ENCODE measurements at places on chromosomes 6 and 20.
A peak's percentile ranks its signal among the peaks of the same experiment; 100 is the strongest.

DNA sequence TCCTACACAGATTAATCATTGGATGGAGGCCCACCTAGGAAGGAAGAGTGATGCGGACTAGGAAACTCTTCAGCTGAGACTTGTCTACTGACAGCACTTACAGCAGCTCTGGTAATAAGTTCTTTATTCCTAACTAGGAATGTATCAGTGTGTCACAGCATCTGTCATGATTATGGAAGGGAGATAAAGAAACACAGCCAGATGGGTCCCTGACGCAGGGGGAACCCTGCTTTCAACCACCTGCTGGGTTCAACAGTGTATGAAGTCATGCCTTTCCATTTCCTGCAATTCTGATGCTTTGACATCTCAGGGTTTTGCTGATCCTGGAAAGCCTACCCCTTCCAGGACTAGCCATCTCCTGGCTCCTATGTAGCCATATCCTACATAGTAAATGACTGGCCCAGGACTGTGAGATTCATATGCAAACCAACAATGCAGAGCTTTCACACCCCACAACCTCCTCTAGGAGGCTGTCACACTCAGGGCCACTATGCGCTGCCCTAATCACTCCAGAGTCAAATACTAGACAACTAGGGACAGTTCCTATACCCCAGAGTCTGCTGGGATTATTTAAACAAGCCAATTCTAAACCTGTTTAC, 29.0 kb upstream of the MANEA start:
- DNase-seq = no peak

DNA sequence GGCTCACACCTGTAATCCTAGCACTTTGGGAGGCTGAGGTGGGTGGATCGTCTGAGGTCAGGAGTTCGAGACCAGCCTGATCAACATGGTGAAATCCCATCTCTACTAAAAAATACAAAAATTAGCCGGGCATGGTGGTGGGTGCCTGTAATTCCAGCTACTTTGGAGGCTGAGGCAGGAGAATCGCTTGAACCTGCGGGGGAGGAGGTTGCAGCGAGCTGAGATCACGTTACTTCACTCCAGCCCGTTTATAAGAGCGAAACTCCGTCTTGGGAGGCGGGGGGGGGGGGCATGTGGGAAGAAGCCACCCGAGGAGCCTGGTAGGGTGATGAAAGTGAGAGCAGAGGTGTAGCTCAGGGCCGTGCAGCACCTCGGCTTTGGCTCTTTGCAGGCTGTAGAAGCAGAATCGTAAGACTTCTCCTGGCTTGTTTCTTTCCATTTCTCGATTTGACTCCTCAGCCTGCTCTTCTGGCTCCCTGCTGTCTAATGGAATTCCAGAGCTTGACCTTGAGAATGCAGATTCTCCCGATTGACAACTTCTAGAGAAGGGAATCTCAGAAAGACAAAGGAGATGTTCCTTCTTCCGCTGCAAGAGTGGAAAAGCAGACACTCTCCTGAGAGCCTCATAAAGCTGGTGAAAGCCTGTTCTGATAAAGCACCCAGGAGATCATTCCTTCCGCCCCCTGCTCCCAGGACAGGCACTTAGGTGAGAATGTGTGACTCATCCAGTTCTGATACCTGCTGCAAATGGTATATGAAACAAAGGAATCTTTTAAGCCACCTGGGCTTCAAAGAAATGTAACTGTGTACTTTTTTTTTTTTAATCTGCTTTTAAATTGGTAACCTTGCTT, 26.0 kb upstream of the PPP1R16B start:
- DNase-seq = no peak

GRCh38 chr6:112437058-112437457, 89.9 kb downstream of the RFPL4B start:
- DNase-seq = no peak

- DNase-seq = peak; percentile 72
Observed at GRCh38 chr6:34671801-34672656, 24.5 kb downstream of the ILRUN start.

DNA sequence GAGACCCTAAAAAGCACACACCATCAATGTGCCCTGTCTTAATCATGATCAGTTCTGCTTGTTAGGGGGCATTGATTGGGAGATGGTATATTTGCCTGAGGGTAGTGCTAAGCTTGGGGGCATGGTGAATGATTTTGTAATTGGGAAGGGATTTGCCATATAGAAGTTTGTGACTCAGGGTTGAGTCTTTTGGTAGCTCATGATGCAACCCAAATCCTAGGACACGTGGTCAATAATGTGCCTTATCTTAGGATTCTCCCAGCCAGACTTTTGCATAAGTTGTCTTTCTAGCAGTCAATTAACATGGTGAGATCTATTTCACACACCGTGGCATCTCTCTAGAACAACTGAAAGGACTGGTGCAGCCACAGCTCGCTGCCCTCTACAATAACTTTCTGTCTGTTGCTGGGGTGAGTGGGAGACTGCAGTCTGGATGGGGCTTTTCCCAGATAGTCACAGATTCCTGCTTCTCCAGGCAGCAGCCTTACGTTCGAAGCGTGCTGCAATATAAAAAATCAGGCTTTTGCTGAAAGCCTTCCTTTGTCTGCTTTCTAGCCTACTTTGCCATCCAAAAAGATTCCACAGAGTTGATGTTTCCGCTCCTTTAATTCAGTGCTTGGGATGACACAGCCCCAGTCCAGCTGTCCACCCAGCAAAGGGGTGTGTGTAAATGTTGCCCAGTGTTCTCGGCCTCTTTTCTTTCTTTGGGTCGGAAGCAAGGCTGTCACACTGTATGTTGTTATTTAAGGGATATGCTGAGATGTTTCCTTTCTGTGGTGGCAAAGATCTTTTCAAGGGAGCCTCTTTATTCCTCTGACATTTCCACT, 58.9 kb downstream of the ID4 start:
- no peak for DNase-seq

- no peak for DNase-seq
Observed at GRCh38 chr6:170489836-170490235, 63.3 kb downstream of the PSMB1 start.

GRCh38 chr20:33124261-33124660, 43.7 kb upstream of the BPIFA2 start:
- no peak for DNase-seq

- DNase-seq = no peak
Observed at GRCh38 chr6:166433096-166433495, 50.4 kb upstream of the MPC1 start.

GRCh38 chr20:48069596-48069995, 284.3 kb upstream of the SULF2 start:
- DNase-seq = no peak

- DNase-seq = no peak
Observed at GRCh38 chr6:159959165-159959975, 9.5 kb upstream of the IGF2R start.

DNA sequence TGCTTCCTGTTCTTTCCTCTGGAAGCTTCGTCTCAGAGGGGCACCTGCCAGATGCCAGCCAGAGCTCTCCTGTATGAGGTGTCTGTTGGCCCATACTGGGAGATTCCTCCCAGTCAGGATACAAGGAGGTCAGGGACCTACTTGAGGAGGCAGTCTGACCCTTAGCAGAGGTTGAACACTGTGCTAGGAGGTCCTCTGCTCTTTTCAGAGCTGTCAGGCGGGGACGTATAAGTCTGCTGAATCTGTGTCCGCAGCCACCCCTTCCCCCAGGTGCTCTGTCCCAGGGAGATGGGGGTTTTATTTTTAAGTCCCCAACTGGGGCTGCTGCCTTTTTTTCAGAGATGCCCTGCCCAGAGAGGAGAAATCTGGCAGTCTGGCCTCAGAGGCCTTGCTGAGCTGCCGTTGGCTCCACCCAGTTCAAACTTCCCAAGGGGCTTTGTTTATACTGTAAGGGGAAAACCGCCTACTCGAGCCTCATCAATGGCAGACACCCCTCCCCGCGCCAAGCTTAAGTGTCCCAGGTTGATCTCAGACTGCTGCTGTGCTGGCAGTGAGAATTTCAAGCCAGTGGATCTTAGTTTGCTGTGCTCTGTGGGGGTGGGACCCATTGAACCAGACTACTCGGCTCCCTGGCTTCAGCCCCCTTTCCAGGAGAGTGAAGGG, 326.7 kb downstream of the BCKDHB start:
- DNase-seq = no peak

DNA sequence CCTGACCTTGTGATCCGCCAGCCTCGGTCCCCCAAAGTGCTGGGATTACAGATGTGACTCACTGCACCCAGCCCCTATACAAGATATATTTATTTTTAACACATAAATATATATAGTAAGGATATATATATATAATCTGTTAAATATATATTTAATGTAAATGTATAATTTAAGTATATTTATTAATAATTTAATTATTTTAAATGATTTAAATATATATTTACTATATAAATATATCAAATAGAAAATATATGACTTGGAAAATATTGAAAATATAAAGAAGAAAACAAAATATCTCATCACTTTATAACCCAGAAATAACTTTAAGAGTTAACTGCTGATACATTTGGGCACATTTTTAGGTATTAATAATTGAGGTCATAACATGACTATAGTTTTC, 324.7 kb downstream of the SYNE1 start:
- DNase-seq = no peak

DNA sequence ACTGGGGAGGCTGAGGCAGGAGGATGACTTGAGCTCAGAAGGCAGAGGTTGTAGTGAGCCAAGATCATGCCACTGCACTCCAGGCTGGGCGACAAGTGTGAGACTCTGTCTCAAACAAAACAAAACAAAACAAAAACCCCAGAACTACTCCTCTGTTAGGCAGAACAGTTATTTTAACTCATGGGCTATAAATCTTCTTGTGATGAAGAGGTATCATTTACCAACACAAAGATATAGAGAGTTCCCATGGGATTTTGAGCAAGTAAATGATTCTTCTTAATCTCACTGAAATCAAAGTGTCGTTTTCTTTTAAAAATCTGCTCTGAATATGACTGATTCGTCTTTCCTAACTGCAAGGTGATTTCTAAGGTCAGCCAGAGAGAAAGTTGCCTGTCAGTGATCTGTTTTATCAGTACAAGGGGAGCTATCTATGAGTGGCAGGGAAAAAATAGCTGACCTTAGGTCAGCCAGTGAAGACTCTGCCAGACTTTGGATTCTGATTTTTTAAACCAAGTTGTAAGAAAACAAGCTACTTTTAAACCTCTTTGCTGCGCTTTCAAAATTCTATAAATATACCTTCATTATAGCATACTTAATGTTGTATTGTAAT, 3.8 kb upstream of the DSP start:
- no peak for DNase-seq

DNA sequence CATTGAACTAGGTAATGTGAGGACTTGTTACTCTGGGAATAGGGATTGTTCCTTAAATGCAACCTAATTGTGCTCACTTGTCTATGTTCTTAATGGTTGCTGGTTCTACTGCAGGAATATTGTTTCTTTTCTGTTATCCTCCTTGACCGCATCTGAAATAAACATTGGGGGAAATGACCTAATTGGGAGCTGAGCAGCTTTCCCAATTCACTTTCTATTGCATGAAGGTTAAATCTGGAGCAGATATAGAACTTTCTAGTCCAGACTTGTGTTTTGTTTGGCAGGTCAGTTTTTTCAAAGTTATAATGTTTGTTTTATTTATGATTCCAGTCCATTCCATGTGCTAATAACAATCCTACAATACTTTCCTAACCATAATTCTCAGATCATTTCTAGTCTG, 981.0 kb upstream of the CITED2 start:
- no peak for DNase-seq

DNA sequence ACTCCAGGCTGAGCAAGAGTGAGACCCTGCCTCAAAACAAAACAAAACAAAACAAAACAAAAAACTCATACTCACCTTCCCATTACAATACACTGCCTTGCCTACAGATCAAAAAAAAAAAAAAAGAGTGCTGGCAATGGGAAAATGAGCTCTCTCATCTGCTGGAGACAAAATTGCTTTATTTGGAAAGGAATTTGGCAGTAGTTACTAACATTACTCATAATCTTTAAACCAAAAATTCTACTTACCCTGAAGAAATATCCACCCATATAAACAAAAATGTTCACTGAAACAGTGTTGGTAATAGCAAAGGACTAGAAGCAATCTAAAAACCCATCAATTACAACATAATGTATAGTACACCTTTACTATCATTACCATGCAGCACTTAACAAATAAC, 120.4 kb downstream of the RNGTT start:
- DNase-seq = no peak

DNA sequence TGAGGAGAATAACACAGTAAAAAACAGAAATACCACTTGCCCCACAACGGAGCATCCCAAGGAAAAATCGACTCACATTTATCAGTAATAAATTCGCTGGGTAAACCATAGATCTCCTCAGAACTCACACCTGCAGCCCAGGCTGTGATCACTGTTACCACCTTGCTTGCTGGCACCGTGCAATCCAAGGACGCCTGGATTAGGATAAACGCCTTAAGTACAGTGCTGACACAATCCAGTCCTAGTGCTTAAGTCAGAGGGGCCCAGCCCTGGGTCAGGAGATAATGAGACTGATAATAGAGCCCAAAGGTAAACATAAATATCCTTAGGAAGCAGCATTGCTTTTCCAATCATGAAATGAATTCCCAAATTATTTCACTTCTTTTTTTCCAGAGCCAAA, 62.5 kb downstream of the EPB41L2 start:
- no peak for DNase-seq

DNA sequence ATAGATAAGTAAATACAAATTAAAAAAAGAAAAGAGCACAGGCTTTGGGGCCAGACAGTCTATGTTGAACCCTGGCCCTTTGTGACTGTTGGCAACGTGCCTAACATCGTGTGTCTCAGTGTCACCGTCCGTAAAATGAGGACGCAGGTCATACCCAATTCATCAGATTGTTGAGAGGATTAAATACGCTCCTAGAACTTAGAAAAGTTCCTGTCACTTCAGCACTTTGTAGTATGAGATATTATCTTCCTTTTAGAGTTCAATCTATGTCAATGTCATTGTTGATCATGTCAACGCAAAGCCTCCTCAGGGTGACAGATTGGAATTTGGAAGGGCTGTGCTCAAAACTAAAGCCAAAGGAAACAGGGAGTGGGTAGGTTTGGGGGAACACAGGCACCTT, 21.7 kb downstream of the SERPINB1 start:
- DNase-seq = no peak

DNA sequence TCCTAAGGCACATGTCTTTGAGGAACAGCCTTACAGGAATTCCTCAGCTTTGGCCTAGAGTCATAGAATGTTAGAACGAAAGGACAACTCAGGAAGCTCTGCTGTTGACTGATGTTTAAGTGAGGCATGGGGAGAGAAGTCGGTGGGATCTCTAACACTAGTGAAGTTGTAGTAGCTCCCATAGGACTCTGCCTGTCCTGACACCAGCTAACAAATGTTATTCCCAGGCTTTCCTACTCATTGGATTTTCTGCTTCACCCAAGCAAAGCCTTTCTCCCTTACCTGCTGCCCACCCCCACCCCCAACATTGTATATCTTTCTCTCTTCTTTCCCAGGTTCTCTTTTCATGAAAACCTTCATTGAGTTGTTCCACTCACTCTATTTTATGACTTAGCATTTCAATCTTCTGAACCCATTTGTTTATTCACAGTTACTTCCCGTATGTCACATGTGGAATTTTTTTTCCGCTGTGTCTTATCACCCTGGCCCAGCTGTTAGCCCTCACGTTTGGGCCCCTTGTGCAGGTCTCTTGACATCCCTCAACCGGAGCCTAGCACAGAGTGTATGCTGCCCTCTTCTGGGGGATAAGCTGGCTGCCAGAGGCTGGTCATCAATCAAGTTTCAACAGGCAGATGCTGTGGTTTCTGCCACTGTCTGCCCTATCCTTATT, 39.2 kb upstream of the RNF8 start:
- peak; percentile 24 for DNase-seq

GRCh38 chr20:63405102-63405730, 44.1 kb upstream of the CHRNA4 start:
- DNase-seq = no peak

Data from activated CD4-positive, alpha-beta T cell treated with anti-CD3 and anti-CD28 coated beads for 4 hours (primary cell).